ENCODE measurements at places on chromosomes 16 and 17.

GRCh38 chr16:10584981-10585438 lies 4.6 kb upstream of the EMP2 start:
- no peak for DNase-seq

GRCh38 chr17:14790521-14790920 lies 474.6 kb downstream of the PMP22 start:
- no peak for DNase-seq

- no peak for DNase-seq
These were observed 513.6 kb upstream of the CDH8 start for GRCh38 chr16:62549875-62550274.

- DNase-seq: peak; percentile 69
These were observed 675 bp downstream of the RNF213 start for GRCh38 chr17:80261159-80261894.

DNA sequence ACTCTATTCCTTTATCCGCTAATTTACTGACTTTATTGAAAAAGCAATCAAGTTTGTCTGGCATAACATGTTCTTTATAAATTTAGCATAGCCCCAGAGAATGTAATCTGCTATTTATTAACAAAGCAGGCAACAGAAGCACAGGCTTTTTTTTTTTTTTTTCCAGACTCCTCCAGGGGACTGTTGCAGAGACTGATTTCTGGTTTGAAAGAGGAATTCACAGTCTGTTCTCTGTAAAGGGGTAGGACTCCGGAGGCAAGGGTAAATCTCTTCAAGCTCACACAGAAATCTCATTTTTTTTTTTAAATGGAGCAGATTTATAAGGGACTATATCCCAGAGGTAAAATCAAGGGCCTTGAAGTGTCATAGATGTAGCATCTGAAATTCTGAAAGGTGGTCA lies 1386.5 kb upstream of the CDH8 start:
- no peak for DNase-seq

DNA sequence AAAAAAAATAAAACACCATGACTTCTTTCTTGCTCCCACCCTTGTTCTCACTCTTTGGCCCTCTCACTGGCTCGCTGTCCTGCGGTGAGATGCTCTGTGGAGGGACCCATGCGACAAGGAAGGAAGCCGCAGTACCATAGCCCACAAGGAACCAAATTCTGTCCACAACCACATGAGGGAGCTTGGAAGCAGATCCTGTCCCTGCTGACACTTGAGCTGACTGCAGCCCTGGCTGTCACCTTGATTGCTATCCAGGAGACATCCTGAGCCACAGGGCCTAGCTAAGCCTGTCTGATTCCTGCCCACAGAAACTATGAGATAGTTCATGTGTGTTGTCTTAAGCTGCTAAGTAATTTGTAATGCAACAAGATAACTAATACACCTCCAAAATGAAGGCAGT lies 4.8 kb upstream of the MT2A start:
- no peak for DNase-seq

DNA sequence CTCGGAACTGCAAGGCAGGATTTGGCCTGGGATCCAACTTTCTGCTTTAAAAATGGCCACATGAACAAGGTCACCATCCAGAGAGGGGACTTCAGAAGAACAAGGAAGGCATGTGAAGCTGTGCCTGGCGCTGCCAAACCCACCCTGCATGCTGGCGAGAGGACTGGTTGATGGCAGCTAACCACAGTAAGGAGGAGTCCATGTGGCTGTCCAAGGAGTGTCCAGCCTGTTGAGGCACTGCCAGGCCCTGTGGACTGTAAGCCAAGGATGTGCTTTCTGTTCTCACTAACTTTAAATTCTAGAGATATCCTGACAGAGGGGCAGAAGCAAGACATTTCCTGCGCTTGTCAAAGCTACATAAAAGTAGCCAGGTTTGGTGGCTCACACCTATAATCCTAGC lies 40.4 kb downstream of the CDK5R1 start:
- no peak for DNase-seq

- DNase-seq: no peak
These were observed 6.2 kb downstream of the ACE start for GRCh38 chr17:63483038-63483437.

DNA sequence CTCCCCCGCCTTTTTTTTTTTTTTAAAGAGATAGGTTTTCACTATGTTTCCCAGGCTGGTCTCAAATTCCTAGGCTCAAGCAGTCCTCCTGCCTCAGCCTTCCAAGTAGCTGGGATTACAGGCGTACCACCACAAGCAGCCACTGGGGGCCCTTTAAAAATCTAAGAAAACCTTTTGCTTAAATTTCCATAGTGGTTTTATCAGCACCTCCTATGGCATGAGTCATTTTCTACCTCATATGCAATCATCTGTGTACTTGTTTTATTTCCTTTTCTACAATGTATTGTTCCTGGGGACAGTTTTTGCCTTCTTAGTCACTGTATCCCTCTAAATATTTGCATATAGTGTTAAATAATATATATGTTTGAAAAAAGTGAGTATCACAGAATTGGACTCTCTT lies 29.2 kb downstream of the GNA13 start:
- peak; percentile 51 for DNase-seq

- no peak for DNase-seq
These were observed 41.4 kb downstream of the LIG3 start for GRCh38 chr17:35021520-35022380.

- DNase-seq: no peak
These were observed 71.6 kb downstream of the MAP2K6 start for GRCh38 chr17:69485901-69486643.

GRCh38 chr17:34390649-34391048 lies 27.6 kb upstream of the CCL1 start:
- DNase-seq: no peak

GRCh38 chr16:51430716-51431369 lies 279.8 kb upstream of the SALL1 start:
- no peak for DNase-seq

DNA sequence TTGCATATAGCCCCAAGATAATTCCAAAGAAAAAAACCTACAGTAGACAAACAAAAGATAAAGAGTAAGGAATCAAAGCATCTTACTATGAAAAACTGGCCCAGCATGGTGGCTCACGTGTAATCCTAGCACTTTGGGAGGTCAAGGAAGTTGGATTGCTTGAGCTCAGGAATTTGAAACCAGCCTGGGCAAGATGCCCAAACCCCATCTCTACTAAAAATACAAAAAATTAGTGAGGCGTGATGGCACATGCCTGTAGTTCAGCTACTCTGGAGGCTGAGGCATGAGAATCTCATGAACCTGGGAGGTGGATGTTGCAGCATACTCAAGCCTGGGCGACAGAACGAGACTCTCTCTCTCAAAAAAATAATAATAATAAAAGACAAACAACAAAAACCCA lies 764.7 kb upstream of the KIF2B start:
- no peak for DNase-seq

DNA sequence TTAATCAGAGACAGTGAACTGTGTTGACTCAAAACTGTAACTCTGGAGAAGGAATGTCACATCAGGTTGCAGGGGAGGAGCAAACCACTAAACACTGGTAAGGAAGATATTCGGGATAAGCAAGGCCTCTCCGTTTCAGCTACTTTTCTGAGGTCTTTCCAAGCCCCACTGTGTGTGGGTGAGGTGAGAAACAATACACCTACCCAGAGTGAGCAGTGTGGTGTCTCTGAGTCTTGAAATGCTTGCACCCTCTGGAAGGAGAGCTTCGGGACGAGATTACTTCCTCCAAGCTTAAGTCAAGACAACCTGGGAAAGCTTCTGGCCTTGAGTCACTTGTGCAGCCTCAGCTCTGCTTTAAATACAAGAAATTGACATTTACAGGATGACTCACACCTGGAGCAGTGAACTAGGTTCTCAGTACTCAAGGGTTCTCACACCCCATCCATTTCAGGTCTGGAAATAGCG lies 2.5 kb upstream of the MAP3K14 start:
- DNase-seq: no peak

DNA sequence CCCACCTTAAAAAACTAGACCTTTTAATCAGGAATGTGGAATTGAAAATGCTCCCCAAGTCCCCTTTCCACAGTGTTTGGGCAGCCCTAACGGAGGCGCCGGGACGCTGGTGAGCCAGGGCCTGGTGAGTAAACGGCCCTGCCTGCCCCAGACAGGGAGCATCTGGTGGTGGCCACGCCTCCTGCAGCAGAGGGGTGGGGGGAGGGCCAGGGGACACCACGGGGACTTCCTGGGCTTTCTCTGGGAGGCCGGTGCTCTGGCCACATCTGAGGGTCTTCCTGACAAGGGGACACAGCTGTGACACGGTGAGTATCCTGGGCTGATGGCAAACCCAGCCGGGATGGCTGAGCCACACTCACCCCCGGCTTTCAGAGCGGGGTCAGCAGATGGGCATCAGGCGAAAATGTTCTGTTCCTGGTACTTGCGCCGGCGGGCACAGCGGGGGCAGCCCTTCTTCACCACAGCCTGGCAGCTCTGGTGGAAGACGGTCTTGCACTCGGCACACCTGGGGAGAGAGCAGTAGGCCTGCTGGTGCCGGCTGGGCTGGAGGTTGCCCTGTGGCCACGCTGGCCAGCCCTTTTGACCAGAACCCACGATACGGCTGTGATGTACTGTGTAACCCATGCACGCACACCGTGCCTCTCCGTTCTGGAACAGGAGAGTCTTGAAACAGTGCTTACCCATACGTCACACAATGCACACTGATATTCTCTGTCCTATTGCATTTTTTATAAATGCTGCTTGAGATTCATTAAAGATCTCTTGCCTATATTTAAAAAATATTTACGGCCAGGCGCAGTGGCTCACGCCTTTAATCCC lies 5.0 kb upstream of the ARHGAP27 start:
- no peak for DNase-seq

- DNase-seq: no peak
These were observed 26.1 kb upstream of the CYTH1 start for GRCh38 chr17:78808163-78808562.

DNA sequence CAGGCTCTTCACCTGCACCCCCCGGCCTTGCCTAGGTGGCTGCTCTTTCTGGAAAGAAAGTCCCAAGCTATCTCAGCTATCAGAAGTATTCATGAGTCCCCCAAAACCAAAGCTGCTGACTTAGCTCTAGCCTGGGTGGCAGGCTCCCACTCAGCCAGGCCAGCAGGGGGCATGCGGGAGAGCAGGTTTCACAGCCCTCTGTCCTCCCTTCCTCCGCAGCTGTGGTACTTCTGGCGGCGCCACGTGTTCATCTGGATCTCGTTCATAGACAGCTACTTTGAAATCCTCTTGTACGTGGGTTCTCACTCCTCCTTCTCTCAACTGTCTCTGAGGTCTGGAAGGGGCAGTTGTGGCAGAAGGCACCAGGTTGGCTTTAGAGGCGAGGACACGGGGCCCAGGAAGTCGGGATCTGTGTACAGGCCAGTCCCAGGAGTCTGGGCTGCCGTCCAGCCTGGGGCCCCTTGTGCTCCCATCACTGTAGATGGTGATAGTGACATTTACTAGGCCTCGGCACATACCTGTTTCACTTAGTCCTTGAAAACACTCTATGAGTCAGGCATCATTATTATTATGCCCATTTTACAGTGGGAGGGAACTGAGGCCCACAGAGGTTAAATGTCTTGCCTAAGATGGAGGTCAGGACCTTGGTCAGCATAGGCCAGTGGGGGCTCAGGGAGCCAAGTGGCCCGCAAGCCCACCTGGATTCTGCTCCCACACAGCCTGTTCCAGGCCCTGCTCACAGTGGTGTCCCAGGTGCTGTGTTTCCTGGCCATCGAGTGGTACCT lies 12.9 kb downstream of the TRPV2 start:
- peak; percentile 68 for DNase-seq

DNA sequence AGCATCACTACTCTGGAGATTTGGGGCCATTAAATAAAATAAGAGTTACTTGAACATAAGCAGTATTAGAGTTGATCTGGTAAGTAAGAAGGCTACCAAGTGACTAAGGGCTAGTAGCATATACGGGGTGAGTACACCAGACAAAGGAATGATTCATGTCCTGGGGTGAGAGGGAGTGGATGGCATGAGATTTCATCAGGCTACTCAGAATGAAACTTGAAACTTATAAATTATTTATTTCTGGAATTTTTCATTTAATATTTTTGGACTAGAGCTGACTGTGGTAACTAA lies 2.3 kb downstream of the SLFN5 start:
- peak; percentile 38 for DNase-seq

DNA sequence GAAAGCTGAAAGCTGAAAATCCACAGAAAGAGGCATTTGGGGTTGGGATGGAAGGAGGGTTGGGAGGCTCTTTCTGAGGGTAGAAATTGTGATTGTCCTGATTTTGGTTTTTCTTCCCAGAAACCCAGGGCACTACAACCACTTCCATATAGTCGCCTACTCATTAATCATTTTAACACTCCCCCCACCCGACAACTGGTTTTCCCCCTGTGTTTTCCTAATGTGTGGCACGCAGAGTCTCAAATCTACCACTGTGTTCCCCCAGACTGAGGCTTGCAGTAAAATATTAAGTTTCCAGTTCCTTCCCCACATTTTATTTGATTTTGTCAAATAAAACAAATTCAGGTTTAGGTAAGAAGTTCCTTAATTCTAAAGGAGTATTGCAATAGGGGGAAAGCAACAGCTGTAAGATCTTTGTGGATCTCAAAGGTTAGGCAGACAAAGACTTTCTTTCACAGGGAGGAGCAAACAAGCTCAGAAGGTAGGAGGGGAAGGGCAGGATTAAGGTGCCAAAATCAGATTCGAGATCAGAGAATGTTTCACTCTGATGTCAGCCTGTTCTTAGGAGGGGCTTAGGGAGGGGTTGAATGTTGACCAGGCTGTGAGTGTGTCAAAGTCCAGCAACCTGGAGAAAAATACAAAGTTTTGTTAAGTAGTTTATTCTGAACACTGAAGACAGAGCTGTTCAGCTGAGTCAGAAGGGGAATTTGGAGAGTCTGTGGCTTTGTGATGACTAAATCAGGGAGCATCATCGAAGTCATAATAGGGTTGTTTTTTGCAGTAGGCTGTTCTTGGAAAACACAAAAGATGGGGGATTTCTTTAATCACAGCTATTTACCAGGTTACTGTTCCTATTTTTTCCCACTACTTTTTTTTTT lies 3.6 kb downstream of the ZNF267 start:
- peak; percentile 67 for DNase-seq

DNA sequence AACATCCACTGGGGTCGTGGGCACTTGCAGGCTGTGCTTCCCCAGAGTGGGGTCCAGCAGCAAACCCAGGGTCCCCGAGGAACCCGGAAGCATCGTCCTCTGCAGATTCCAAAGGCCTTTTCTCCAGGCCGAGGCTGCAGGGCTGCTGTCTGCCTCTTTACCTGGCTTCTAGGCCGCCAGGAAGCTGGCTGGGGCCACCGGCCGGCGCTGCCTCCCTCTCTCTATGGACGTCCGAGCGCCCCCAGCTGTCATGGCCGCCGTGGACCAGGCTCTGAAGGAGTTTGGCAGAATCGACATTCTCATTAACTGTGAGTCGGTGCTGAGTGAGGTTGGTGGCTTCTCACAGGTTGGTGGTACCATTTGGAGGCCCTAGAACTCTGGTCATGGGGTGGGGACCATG lies 5.6 kb downstream of the DECR2 start:
- DNase-seq: no peak

DNA sequence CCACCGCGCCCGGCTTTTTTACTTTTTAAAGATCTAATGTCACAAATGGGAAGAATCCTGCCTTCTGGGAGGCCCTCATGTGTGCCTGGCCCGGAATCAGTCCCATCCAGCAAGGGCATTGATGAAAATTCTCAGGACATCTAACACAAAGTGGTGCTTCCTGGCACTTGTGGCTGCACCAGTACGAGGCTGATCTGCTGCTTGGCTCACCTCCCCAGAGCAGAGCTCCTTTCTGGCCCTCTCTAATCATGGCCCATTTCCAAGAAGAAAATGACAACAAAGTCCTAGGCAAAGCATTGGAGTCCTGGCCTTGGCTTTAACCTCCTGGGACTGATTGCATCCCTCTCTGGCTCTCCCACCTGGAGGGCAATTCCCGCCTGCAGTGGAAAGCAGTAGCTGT lies 50.7 kb upstream of the SIAH1 start:
- no peak for DNase-seq
